ENCODE measurements at places on chromosomes 13 and 19. TPM values are rescaled to one million over a fixed set of nuclear protein-coding genes. Genes with fewer than 3 reads are reported as not detected.

DNA sequence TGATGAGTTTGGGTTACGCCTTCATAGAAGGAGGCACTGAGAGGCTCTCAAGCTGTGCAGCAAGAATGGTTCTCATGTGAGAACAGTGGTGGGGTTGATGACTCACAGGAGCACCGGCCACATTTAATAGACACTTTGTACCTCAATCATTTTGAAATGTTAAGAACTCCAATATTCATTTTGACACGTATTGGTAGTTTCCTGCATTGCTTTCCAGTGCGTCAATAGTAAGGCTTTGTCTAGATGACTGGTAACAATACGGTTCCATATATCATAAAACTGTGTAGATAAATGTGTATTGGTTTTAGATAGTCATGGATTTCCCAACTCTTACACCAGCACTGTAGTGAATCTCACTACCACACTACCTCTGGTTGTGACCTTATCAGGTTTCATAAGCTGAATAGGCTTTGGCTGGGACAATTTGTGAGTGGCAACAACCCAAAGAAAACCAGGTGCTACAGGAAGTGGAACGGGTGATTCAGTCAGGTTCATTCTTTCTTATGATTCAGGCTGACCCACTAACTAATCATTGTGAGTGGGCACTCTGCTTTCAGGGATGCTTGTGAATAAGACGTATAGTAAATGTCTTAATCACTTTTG lies 362.6 kb downstream of the KLF5 start:
- no peak for DNase-seq

GRCh38 chr13:112781287-112781686 lies 91.4 kb downstream of the ATP11A start:
- DNase-seq: no peak

DNA sequence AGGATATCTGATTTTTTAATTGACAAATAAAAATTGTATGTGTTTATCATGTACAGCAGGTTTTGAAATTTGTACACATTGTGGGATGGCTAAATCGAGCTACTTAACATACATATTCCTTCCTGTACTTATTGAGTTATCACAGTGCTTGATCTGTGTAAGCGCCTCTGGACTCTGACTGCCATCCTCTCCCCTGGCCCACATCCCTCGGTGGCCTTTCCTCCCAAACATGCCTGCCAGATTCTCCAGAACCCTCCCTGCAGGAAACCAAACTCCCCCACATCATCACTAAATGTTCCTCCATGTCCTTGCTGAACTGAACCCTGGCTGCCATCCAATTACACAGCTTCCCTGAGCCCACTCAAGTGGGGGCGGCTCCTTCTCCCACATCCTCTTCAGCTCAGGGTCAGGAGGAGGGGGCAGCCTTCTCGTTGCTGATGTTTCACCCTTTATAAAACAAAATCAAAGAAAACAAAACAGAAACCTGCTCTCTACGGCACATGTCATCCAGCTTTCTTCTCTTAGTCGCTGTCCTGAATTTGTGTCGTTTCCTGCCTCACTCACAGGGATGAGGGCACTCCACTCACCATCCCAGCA lies 97.1 kb upstream of the SPATA13 start:
- peak; percentile 33 for DNase-seq

- no peak for DNase-seq
Measured at GRCh38 chr19:5893907-5894703, 9.5 kb downstream of the NDUFA11 start.

DNA sequence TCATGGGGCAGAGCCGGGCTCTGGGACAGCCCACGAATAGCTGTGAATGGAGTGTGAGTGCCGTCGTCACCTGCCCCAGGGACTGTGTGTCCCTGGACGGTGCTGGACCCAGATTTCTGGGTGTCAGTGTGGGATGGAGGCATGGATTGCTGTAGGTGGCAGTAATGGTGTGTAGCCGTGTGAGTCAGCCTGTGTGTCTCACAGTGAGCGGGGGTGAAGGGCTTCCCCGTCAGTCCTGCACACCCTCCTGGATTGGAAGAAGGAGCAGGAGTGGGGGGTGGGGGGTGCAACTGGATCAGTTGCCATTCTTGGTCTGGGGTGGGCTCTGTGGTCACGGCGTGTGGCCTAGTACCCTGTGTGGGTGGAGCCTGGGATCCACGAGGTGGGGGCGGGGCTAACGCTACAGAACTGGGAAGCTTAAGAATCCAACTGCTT lies 6.5 kb upstream of the LTBP4 start:
- DNase-seq: no peak

- no peak for DNase-seq
Measured at GRCh38 chr19:17555929-17556813, 722 bp downstream of the COLGALT1 start.

GRCh38 chr13:38429916-38430315 lies 80.3 kb downstream of the UFM1 start:
- DNase-seq: no peak

DNA sequence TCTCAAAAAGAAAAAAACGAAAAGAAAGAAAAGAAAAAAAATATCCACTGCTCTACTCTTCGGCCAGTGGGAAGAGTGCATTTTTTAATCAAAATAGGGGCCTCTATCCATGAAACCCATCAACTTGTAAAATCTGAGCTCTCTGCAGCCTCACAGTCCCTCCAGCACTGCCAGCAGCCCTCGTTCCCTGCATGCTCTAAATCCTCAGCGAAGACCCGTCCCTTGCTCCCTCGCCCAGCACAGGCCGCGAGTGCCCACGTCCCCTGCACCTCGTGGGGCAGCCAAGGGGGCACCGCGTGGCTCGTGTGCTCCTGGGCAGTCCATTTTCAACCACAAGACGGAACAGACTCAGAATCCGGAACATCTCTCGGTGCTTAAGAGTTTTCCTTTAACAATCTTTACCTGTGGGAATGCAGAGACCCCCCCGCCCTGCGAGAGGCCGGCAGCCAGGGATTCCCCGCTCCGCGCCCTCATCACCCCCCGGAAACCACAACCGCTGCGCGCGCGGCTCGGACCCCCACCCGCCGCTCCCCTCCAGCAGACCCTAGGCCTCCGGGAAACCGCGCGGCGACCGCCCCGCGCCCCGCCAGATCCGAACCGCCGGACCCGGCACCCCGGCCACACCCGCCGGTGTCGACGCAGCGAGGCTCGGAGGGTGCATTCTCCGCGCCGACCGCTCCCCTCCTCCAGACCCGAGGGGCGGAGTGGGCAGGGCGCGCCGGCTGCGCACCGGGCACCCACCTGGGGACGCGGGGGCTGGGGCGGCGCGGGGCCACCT lies 638 bp downstream of the ANKRD27 start:
- DNase-seq: no peak

DNA sequence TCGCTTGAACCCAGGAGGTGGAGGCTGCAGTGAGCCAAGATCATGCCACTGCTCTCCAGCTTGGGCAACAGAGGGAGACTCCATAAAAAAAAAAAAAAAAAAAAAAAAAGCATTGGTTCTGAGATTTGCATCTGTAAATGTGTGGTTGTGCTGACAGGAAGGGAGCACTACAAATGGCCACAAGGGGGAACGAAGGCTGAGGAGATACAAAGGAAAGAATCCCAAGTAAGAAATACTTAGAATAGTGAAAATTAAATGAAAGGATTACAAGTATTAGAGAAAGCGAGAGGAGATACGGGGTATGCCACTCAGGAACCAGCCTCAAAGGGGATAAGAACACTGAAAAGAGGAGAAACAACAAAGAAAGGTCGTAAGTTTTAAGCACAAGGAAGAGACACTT lies 284.9 kb downstream of the KLF12 start:
- DNase-seq: no peak

GRCh38 chr13:77477299-77477848 lies 58.1 kb upstream of the SCEL start:
- no peak for DNase-seq

DNA sequence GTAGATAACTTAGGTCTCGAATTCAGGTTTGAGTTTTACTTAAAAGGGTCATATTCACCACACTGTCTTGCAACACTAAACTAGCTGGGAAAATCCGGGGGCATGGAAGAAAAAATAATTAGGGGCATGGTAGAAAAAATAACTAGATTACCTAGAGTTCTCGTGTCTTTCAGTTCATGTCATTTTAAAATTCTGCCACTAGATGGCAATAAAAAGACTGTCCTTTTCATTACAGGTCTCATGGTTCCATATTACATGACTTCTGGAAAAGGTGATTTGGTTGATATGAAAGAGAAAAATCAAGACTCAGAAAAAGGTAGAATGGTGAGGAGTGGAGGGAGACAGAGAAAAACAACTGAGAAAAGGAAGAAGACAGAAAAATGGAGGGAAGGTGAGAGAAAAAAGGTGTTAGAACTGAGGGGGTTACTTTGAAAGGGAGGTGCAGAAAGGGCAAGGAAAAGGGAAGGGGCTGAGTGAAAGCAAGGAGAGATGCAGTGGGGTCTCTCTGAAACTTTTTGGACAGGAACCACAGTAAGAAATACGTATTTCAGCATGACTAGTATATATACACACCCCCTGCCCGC lies 299.0 kb downstream of the KLF12 start:
- no peak for DNase-seq

- no peak for DNase-seq
Measured at GRCh38 chr19:9808855-9809824, 9.7 kb downstream of the FBXL12 start.

DNA sequence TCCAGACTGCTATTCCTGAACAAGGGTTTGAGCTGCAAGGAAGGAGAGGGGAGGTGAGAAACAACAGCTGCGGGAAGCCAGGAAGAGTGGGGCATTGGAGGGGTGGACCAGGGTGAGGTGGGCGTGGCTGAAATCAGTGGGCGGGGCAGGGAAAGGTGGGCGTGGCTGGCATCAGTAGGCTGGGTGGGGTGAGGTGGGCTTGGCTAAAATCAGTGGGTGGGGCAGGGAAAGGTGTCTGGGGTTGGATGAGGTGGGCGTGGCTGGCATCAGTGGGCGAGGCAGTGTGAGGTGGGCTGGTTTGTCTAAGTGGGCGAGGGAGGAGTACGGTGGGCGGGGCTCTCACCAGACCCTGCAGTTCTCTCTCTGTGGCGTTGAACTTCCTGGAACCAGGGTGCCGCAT lies 87.6 kb downstream of the MUC16 start:
- no peak for DNase-seq

- DNase-seq: no peak
Measured at GRCh38 chr19:15563325-15563794, 51.7 kb upstream of the CYP4F8 start.

- DNase-seq: no peak
Measured at GRCh38 chr13:66200555-66200954, 1029.6 kb downstream of the PCDH9 start.

DNA sequence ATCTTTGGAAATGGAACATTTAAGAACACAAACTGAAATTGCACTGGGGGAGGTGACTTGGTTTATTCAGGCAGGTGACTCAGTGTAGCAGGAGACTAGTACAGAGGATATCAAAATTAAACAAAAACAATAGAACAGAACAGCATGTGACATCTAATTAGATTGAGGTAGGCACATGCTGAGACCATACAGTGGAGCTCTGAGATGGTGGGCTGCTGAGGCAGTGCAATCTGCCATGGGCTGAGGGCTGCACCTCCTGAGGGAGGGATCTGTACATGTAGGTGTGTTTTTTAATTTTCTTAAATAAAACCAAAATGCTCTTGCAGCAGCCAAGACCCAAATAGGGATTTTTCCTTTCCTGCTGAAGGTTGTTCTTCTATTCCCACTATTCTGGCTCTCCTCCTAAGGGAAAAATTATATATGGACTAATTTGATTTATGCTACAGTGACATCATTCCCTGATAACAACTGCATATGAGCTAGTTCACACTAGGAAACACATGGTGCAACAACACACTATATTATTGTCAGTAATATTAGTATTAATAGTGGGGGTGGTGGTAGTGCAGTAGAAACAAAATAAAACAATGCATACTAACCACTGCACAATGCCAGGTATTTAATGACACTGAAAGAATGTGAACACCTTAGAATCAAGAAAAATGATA lies 48.0 kb downstream of the LNX2 start:
- no peak for DNase-seq

GRCh38 chr19:15251010-15251748 lies 18.9 kb upstream of the EPHX3 start:
- DNase-seq: no peak

- no peak for DNase-seq
Measured at GRCh38 chr13:31015199-31015598, 82.7 kb downstream of the TEX26 start.

GRCh38 chr13:113607056-113607888 lies 22.7 kb downstream of the TFDP1 start:
- DNase-seq: no peak

DNA sequence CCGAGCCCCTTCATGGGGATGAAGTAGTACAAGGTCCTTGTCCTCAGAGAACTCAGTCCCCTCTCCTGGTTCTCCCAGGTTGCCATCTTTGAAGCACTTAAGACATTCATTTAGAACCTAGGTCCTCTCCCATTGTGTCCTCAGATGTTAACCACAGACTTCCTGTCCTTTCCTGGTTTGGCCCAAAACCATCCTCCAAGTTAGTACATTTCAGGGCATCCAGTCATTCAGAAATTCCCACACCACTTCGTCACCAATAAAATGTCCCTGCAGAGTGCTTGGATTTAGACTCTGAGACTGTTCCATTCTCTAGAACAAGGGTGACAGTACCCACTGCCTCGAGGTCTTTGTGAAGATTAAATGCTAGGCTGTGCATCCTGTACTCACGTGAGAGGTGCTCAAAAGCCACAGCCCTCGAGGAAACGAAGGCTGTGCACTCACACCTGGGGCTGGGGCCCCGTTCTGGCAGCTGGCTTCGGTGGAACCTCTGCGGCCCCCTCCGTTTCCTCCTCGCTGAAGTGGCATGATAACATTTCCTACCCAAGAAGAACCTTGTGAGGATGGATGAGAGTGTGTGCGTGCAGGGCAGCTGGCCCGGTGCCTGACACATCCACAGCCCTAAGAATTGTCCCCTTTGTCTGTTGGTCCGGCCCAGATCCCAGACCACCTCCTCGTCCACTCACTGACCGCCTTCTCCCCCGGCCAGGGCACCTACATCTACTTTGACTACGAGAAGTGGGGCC lies 4.7 kb downstream of the LENG1 start:
- no peak for DNase-seq

The SAFB gene
- total RNA-seq: 63.3 TPM

The RYR1 gene
- 5.3 TPM for total RNA-seq

The ZNF578 gene
- 10.7 TPM for total RNA-seq

The CALR3 gene
- total RNA-seq: not detected

The CYP2A7 gene
- total RNA-seq: not detected

The FUT2 gene
- 0.79 TPM for total RNA-seq

The ZNF91 gene
- 223 TPM for total RNA-seq

The SARS2 gene
- 7.1 TPM for total RNA-seq

The TIMM29 gene
- 14.1 TPM for total RNA-seq

The HIPK4 gene
- not detected for total RNA-seq

The ACP7 gene
- 0.11 TPM for total RNA-seq
